A549 (cell line): ENCODE measurements at places on chromosomes 2 and 18. TPM values are rescaled to one million over a fixed set of nuclear protein-coding genes. Genes with fewer than 3 reads are reported as not detected.
A peak's percentile ranks its signal among the peaks of the same experiment; 100 is the strongest.

METTL5 gene
- polyA plus RNA-seq: 97.6 to 112 TPM (median 105 TPM) in 3 replicates

GRCh38 chr18:48695671-48696070 lies 156.8 kb downstream of the CTIF start:
- no peak for DNase-seq

- DNase-seq: no peak
Measured at GRCh38 chr2:207066791-207067460, 98.8 kb downstream of the KLF7 start.

DNA sequence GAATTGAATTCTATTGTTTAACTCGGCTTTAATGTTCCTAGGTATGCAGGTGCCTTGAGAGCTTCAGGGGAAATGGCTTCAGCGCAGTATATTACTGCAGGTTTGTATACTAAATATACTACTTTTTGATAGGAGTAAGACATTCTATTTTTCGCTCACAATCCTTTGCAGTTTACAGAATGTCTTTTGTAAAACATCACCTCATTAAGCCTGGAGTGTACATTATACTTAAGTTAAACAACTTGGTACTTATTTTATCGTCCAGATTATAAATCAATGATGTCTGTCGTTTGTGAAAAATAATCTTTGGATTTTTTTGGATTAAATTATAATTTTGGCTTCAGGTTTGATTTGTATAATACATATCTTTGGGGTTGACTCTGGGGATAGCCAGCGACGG lies 34.4 kb downstream of the USP14 start:
- no peak for DNase-seq

NDUFV2 gene
- polyA plus RNA-seq: 105 to 115 TPM (median 108 TPM) in 3 replicates

ABCG8 gene
- not detected in 3 replicates for polyA plus RNA-seq

KIAA2012 gene
- 0.03 to 0.05 TPM (median 0.04 TPM) in 3 replicates for polyA plus RNA-seq

GRCh38 chr18:71242981-71243380 lies 954.1 kb downstream of the SOCS6 start:
- DNase-seq: no peak

DNA sequence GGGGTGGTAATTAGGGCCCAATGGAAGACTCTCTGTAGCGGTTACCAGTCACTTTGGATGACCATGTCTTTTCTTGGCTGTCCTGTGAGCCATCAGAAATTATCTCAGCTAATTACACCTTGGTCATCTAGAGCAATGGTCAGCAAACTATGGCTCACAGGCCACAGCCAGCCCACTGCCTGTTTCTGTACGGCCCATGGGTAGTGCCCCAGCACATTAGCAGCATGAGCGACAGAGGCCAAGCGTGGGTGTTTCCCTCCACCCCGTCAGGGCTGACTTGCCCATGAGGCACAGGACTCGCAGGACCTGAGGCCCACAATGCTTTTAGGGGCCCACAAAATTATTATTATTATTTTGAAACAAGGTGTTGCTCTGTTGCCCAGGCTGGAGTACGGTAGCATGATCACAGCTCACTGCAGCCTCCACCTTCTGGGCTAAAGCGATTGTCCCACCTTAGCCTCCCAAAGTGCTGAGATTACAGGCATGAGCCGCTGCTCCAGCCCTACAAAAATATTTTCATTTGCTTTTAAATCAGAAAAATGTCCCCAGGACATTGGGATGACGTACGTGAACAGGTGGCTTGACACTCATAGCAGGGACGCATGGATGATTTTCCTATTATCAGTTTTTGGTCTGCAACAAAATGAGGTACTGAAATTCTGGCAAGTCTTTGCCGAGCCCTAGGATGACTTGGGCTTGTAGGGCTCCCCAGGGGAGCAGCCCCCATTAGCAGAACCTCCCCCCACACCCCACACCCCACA lies 29.3 kb upstream of the CEP68 start:
- DNase-seq: no peak

DNA sequence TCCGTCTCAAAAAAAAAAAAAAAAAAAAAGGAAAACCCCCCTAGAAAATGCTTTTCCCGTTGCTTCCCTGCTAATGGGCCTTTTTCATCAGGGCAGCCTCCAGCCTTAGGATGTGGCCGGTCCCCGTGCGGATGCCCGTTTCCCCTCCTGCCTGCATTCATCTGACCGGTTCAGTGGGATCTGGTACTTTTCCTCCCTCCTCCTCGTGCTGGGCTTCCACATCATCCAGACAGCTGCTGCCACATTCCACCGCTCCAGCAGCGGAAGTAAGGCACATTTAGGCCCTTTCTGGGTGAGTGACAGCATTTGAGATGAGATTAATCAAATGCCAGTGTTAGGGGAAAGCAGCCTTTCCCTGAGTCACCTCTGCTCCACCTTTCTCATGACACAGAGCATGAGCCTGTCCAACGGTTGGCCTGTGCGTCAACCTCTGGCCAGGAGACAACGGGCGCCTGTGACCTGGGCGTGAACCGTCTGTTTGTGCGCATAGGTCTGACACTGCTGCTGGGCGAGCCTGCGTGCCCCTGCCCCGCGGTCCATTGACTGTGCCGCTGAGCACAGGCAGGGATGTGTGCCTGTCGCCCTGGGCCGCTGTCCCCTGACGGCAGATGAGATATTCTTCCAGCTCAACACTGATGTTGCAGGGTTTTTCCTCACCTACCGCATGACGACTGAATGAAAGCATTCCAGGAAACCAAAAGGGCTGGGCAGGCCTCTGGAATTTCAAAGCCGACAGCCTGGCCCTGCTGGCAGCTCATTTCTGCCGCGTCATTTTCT lies 174.0 kb downstream of the TGIF1 start:
- peak; percentile 69 for DNase-seq

DNA sequence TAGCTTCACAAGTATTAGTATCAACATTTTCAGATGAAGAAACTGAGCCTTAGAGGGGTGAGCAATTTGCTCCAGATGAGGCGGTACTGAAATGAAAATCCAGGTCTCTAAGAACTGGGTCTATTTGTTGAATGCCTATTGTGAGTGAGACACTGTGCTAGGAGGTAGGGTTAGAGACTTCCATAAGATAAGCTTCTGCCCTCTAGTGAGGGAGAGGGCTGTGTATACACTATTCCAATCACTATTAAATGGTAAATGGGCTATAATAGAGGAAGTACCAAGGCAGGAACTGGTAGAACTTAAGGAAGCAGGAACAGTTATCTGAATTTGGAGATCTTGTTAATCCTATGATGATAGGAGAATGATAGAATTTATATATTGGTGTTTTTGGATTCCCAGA lies 23.6 kb upstream of the GLS start:
- DNase-seq: no peak

- DNase-seq: peak; percentile 40
Measured at GRCh38 chr2:119491776-119492525, 32.3 kb downstream of the SCTR start.

- DNase-seq: no peak
Measured at GRCh38 chr2:233801357-233802131, 23.4 kb downstream of the MROH2A start.

GRCh38 chr2:128342550-128342949 lies 23.9 kb upstream of the HS6ST1 start:
- no peak for DNase-seq

DNA sequence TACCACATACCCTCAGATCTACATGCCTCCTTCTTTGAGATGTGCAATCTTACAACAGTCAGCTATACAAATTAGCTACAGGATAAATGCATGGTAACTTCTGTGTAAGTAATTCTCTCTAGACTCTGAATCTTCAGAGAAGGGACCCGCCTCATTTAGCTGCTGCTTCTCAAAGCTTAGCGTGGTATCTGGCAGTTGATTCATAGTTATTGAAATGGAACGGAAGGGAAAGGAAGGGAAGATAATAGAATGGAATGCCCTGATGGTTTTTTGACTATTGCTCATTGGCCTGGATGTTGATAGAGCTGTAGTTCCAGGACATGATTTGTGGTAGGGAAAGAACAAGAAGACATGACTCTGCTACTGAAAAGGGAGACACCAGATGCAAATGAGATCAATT lies 498.1 kb upstream of the CRIM1 start:
- no peak for DNase-seq

GRCh38 chr2:105872830-105873229 lies 128.1 kb downstream of the NCK2 start:
- no peak for DNase-seq

DNA sequence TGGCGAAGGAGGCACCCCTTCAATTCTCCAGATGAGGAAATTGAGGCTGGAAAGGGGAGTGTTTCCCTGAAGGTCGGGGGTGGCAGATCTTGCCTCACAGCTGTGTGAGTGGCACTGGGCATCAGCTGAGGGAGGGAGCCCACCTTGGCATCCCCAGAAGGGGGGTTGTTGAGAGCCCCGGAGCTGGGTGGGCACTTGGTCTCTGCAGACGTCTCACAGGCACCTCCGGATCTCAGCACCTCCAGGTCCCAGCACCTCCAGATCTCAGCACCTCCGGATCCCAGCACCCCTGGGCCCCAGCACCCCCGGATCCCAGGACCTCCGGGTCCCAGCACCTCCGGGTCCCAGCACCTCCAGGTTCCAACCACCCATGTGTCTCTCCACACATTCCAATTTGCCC lies 137.9 kb downstream of the NFATC1 start:
- DNase-seq: no peak

IGFBP5 gene
- 0.20 to 0.46 TPM (median 0.23 TPM) in 3 replicates for polyA plus RNA-seq

USP40 gene
- 22.9 to 24.6 TPM (median 24.5 TPM) in 3 replicates for polyA plus RNA-seq
